ENCODE measurements at places on chromosomes 5 and 9.

DNA sequence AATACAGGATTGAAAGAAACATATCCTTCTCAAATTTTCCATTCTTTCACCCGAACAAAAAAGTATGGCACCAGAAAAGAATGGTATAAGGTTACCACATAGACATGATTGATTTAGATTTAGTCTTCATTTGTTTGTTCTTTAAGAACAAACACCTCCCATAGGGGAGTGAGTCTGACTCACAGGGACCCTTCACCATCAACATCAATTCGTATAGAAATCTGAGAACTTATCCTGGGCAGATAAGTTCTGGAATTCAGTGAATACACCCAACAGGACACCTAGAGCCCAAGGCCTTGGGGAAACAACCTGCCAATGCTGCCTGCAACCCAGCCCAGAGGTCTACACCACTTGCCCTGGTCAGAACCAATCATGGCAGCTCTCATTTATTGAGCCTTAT is 46.2 kb downstream of the LHFPL2 start:
- DNase-seq: no peak

- no peak for DNase-seq
These were observed 37.2 kb upstream of the NRARP start for GRCh38 chr9:137339045-137339907.

DNA sequence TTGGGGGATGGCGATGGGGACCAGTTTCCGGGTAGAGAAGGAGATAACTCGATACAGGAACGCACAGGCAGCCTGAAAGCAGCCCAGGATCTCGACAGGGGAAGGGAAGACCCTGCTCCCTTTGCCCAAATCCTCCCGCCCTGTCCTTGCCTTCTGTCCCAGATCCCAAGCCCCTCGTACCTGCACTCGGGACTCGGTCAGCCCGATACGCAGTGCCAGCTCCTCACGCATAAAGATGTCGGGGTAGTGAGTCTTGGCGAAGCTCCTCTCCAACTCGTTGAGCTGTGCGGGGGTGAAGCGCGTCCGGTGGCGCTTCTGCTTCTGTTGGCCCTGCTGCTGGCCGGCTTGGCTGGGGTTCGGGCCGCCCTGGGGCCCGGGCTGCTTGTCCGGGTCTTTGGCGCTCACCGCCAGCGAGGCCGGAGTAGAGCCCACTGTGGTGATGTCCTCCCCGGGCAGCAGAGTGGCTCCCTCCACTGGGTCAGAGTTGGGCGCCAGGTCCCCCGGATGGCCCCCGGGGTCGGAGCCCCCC is 1.8 kb downstream of the OTP start:
- DNase-seq: no peak

GRCh38 chr9:76357555-76357954 is 36.7 kb downstream of the RFK start:
- DNase-seq: no peak

- no peak for DNase-seq
These were observed 109.1 kb upstream of the PTGER4 start for GRCh38 chr5:40570408-40571129.

DNA sequence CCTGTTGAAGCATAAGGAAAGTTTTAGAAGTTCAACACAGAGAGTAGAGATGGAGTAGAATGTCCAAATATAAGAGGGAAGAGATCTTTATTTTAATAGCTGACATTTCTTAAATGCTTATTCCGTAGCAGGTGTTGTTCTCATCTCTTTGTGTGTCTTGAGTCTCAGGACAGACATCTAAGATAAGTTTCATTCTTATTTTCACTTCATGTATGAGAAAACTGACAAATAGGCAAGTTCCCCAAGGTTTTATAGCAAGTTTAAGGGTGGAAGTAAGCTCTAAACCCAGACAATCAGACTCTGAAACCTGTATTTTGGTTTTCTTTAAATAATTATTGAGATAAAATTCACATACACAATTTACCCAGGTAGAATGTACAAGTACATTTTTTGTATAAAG is 228.4 kb upstream of the PPP1R2B start:
- no peak for DNase-seq

DNA sequence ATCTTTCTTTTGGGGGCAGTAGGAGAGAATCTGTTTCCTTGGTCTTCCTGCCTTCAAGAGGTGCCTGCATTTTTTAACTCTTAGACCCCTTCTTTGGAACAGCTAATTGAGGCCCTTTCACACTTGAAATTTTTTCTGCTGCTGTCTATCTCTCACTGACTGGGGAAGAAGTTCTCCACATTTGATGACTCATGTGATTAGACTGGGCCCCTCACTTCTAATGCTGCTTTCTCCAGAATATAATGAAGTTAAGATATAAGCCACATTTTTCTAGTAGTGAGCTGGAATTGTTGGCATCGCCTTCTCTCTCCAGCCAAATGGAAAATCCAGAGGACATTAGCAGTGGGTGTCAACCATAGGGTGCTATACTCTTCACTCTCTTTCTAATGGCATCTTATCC is 12.4 kb downstream of the ZNF474 start:
- no peak for DNase-seq

GRCh38 chr9:123658792-123659191 is 271.1 kb downstream of the DENND1A start:
- no peak for DNase-seq

- DNase-seq: peak; percentile 67
These were observed 158.7 kb upstream of the IER5L start for GRCh38 chr9:129336601-129337331.

DNA sequence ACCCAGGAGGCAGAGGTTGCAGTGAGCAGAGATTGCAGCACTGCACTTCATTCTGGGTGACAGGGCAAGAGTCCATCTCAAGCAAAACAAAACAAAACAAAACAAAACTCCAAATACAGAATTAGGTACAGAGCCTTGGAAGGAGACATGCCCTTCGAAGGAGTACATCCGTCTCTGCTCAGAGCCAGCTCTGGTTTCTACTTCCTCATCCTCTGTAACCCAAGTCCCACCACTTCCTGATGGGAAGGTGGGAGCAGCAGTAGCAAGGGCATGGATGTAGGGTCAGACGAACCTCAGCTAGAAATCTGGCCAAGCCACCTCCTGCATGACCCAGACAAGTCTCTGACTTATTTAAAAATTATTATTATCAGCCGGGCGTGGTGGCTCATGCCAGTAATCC is 16.5 kb upstream of the STXBP1 start:
- no peak for DNase-seq

DNA sequence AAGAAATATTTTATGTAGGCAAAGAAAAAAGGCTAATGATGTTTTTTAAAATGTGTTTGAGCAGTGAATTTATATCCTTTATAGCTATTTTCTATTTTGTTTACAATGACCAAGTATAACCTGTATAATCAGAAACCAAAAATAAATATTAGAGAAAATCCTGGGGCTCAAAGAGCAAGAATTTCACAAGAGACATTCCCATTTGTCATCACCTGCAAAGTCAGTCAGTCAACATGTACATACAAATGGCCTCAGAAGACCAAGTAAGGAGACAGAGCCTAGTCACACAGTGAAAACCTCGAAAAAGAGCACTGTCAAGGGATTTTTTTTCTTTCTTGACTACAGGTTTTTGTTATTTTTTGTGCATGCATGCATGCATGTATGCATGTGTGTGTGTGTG is 231.4 kb downstream of the GLIS3 start:
- no peak for DNase-seq

DNA sequence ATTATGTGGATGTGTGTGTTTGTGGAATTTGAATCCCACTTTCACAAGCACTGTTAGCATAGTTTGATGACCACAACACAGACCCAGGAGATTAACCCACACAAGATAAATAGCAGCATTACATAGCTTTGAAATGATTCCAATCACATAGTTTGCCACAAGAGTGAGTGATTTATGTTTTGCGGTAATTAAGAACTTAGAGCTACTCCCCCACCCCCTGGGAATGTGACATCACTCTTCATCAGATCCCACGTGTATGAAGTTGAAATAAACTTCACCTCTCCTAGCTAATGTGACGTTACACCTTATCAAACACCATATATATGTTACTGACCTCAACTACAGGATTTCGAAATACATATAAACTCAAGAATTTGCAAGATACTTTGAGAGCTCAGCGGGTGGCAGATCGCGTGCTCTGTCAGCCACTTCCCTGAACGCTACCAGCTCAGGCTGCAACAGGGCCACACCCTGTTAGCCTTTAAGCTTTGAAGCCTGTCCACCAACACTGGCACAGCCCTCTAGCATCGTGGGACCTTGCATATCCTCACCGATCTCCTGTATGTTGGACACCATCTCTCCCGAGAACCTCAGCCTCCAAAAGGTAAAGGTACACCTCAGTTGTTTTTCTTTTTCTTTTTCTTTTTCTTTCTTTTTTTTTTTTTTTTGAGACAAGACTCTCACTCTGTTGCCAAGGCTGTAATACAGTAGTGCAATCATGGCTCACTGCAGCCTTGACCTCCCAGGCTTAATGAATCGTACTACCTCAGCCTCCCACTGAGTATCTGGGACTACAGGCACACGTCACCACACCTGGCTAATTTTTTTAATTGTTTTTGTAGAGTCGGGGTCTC is 1.7 kb upstream of the AGTPBP1 start:
- peak; percentile 67 for DNase-seq

DNA sequence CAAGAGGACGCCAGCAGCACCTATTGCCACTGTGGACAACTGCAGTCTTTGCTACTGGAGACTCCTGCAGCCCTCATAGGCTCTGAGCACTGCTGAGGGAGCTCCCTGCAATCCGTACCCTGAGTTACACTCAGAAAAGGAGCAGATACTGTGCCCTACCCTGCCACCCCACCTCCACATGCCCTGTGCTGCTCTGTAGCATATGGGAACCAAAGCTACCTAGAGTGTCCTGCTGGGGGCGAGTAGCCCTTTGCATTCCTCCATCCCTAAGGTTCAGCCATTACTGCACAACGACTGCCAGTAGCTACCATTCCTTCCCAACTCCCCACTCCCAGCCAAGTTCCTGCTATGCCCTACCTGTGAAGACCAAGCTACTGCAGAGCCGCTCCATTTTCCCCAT is 90.2 kb upstream of the SNCAIP start:
- DNase-seq: no peak

DNA sequence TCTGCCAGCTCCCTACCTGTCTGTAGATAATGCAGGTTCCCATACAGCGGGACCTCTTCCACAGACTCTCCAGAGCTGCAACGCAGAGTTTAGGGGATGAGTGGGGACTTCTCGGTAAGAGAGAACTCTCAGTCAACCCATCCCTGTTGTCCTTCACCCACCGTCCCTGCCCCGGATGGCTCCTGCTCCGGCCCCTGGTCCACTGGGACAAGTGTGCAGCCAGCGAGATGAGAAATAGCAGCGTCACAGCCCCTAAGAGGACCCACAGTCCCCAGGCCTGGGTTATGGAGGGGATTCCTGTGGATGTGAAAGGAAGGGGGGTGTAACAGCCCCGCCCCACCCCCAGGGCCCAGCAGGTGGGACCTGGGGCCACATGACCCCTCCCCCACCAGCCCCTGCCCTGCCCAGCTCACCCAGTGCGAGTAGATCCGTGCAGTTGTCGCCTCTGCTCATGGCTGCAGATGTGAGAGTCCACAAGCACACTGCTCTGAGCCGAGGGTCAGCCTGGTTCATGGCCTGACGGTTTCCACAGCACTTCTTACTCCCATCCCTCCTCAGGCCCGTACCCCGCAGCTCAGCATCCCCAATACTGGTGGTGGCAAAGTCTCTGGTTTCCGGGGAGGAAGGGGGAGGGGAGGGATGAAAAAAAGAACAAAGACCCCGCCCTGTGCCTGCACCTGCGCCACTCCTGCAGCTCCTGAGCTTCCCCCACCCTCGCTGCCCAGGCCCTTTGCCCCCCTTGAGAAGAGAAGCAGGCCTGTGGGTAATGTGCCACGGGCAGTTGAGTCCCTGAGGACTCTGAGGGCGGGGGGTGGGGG is at the start of gene SIT1:
SIT1 (minus strand) TSS at position 591 of the 818 bp plus-strand sequence; CDS start at position 513, 78 bp downstream.
- DNase-seq: no peak

GRCh38 chr5:55546947-55547346 is 12.2 kb upstream of the PLPP1 start:
- no peak for DNase-seq

DNA sequence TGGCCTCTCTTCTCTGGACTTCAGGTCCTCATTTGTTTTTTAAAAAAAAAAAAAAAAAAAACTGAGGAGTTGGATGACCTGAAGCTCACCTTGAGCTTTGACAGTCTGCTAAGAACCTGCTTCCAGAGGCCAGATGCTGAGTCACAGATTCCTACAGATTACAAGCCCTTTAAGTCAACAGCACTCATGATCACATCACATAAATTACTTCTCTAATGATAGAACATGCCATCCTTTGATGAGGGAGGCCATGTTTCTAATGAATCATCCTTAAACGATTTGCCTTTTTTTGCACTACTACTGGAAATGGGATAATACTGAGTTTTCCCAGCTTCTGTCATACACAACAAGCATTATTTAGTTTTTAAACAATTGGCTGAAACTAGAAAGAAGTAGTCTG is 34.2 kb upstream of the MYOT start:
- DNase-seq: peak; percentile 48

Measured in stomach (tissue), 19 donors.